ENCODE measurements at places on chromosomes 2 and 18. TPM values are rescaled to one million over a fixed set of nuclear protein-coding genes. Genes with fewer than 3 reads are reported as not detected.

GRCh38 chr2:165852394-165852793, 58.3 kb upstream of the GALNT3 start:
- no peak for DNase-seq

DNA sequence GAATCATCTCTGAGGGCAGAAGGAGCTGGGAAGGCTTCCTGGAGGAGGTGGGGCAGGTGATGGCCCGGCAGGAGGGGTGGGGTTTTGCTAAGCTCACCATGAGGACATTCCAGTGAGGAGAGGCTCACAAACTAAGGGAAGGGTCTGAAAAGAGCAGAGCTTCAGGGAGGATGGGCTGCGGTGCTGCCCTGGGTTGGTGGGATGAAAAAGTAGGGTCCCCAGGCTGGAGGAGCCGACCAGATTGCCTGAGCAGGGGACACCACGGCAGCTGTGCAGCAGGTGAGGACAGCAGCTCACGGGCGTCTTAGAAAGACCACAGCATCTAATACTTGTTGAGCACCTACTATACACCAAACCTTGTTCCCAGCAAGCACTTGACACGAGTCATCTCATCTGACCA, 82.2 kb downstream of the DYSF start:
- DNase-seq: no peak

DNA sequence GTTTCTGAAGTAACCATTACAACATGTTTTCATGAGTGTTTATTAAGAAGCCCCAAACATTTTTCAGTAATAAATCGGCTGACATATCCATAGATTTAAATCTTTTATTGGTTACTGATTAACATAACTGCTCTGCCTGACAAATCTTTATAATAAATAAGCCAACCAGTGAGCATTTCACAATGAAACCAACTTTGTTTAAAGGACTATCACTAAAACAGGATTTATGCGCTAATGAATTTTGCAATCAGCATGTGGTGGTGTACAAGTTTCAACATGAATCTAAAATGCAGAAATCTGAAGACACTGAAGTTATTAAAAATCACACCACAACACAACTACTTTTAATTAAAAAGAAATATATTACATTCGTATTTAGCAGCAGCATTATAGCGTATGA, 166.7 kb downstream of the MEIS1 start:
- DNase-seq: no peak

- DNase-seq: no peak
Observed at GRCh38 chr2:99615247-99615771, 125.5 kb upstream of the REV1 start.

- no peak for DNase-seq
Observed at GRCh38 chr2:241844066-241844728, 14.5 kb downstream of the PDCD1 start.

DNA sequence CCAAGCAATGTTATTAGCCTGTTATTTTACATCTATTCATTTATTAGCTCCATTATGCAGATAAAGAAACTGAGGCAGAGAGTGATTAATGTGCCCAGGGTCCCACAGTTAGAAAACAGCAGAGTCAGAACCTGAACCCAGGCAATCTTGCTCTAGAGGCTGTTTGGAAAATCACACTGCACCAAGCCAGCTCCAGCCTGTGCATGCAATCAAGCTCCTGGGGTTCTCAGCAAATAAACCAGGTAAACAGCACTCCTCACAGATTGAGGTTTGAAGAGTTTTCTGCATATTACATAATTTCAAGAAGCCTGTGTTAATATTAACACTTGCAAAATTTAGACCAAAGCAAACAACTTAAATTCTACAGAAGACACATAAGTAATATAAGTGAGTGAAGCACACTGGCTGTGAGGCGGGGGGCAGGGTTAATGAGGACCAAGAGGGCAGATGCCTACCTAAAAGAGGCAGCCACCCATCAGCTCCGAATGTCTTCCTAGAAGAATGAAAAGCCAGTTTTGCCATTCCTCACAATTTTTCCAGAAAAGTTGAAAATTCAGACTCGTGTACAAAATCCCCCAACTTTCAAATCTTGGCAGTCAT, 35.4 kb downstream of the CACNB4 start:
- no peak for DNase-seq

The HRH4 gene
- total RNA-seq: not detected

The SULT1C4 gene
- 33.3 TPM for total RNA-seq

- DNase-seq: no peak
Observed at GRCh38 chr2:236176417-236176816, 8.2 kb upstream of the GBX2 start.

DNA sequence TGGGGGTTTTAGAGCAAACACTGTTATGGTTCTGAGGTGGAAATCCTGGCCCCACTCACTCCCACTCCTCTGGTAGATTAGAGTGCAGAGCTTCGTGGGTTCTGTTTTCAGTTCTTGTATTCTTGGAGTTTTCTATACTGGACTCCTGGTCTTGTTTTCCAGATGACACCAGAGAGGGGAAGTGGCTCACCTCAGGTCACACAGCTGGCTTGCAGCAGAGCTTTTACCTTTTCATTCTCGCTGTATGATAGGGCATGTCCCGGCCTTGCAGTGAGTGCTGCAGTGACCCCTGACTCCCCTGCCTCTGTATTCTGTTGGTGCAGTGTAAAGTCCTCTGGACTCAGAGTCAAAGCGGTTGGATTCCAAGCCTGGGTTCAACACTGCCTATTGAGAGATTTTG, 148.9 kb upstream of the MEX3C start:
- DNase-seq: no peak

DNA sequence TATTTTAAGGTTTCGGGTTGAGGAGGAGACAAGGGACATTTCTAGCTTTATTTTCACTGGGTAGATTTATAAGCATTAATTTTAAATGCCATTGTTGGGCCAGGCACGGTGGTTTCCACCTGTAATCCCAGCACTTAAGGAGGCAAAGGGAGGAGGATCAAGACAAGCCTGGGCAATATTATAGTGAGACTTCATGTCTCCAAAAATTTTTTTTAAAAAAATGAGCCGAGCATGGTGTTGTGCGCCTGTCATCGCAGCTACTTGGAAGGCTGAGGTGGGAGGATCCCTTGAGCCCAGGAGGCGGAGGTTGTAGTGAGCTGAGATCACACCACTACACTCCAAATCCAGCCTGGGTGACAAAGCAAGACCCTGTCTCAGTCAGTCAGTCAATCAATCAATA, 45.0 kb downstream of the MBD5 start:
- no peak for DNase-seq

The FAM237A gene
- not detected for total RNA-seq

DNA sequence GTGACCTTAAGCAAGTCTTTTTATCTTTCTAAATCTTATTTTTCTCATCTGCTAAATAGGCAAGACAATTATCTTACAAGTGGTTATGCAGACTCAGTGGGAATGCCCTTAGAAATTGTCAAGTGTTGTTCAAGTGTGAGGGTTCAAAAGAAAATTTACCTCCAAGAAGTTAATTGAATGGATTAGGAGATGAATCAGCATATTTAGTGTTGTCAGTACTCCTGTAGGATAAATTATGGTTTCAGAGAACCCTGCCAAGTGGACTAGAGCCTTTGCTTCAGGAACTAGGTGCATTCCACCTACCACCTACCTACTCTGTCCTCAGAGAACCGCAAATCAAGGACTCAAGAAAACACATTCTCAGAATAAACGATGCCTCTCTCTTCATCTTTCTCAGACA, 69.8 kb upstream of the KCTD1 start:
- DNase-seq: no peak

The TNFAIP6 gene
- 2.3 TPM for total RNA-seq

DNA sequence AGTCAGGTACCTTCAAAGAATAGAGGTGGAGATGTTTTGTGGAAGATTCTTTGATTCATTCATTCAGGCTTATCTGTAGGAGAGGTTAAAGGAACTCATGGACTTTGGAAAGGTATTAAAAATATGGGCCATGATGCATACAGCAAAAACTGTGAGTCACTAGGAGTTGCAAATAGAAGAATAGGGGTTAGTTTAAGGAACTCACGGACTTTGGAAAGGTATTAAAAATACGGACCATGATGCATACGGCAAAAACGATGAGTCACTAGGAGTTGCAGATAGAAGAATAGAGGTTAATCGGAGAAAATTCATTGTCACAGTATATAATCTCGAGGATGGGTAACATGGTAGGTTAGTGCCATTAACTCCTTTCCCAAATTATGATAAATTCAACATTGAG, 41.2 kb downstream of the SLC9A2 start:
- no peak for DNase-seq

DNA sequence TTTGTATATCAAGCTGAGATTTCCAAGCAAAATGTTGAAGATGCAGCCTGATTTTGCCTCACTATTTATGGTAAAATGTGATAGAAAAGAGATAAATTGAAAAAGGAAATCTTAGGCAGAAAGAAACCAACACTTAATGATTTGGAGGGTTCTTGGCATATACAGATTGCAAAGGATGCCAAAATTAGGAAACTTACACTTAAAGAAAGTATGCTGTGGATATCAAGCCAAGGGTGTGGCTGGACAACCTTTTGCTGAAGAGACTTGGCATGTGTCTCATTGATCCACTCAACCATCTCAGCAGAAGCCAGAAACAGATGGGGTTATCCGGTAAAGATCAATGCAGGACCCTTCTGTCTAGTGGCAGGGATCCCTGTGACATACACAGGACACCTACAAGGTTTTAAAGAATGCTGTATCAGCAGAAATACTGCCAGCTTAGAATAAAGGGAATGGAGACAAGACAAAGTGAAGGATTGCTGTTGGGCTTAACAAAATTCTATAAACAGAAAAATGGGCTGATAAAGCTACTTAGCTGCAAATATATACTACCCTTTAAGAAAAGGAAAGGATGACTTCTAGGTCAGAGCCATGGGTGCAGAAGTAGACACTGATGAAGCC, 107.3 kb upstream of the CYP26B1 start:
- no peak for DNase-seq

DNA sequence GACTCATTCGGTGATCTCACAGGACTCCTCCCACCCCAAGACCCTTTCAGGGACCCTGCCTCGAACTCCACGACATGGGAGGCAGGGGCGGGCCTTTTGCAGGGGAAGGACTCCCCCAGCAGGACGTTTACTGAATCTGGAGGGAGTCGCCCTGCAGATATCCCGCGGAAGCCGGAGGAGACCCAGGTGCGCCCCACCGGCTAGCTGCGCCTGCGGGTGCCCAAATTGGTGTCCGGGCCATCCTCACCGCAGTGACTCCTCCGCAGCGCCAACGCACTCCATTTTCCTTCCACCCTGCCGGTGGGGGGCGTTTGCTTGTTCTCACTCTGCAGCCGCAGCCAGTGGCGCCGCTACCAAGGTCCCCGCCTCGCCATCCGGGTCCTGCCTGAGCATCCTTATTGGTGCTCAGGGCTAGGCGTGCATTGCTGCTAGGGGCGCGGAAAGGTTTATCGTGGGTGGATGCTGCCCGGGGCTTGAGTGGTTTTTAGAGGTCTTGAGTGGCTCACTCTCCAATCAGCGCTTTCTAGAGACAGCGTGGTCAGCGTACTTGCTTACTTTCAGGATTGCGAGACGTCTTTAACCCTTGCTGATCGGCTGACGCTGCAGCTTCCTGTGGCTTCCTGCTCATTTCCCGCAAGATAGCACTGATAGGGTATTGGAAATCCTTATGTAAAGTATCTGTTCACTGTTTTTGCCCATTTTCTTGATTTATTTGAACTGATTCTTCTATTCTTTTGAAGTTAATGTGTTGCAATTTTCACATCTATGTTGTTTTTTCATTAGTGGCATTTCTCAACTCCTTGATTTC, 81.4 kb downstream of the BIN1 start:
- peak; percentile 57 for DNase-seq

DNA sequence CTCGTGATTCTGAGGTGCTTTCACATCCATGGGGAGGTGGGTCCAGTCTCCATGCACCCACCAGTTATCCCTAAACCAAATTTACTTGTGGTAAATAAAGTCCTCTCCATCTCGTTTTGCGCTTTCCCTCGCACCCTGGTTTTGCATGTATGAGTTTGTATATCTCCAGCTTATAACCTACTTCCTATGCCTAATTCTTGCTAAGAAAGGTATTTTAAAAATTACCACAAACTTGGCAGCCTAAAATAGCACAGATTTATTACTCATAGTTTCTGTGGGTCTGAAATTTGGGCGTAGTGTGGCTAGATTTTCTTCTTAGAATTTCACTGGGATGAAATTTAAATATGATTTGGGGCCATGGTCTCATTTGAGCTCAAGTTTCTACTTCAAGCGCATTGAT, 511.5 kb downstream of the NYAP2 start:
- DNase-seq: no peak

Measured in kidney epithelial cell (primary cell).